ENCODE measurements at places on chromosomes 7 and 10.

GRCh38 chr10:31343009-31343408 lies 24.0 kb downstream of the ZEB1 start:
- no peak for DNase-seq

DNA sequence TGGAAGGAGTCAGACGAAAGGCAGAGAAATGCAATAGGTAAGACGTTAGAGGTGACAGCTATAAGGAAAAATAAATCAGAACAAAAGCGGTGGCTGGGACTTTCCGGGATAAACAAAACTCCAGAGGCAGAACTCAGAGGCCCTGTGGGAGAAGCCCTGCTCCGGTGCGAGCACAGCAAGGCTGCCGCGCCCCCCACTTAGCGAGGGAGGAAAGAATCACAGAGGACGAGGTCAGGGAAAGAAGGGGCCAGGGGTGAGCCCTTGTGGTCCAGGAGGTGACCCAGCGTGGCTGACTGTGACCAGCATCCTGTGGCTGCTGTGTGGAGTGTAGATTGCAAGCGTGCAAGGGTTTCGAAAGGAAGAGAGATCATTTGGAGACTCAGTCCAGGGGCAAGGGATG lies 591.8 kb upstream of the ADARB2 start:
- no peak for DNase-seq

DNA sequence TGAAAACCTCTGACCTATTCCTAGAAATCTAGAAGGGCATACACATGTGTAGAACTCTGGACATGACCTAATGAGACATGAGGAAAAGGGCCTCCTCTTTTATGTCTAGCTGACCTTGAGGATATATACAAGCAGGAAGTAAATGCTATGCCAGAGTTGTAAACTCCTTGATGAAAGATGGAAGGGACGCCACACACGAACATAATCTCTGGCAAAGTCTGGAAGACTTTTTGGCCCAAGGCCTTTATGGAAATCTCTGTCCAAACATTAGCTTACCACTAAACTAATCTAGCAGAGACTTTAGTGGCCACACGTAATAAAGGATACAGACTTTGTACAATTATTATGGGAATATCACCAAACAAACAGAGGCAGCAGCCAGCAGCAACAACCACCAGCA lies 138.1 kb upstream of the THSD7A start:
- DNase-seq: peak; percentile 21

GRCh38 chr7:112421666-112422486 lies 28.4 kb upstream of the IFRD1 start:
- DNase-seq: no peak

- DNase-seq: no peak
Observed at GRCh38 chr7:94160719-94161435, 156.7 kb upstream of the BET1 start.

- DNase-seq: no peak
Observed at GRCh38 chr7:144820552-144820951, 15.3 kb downstream of the TPK1 start.

DNA sequence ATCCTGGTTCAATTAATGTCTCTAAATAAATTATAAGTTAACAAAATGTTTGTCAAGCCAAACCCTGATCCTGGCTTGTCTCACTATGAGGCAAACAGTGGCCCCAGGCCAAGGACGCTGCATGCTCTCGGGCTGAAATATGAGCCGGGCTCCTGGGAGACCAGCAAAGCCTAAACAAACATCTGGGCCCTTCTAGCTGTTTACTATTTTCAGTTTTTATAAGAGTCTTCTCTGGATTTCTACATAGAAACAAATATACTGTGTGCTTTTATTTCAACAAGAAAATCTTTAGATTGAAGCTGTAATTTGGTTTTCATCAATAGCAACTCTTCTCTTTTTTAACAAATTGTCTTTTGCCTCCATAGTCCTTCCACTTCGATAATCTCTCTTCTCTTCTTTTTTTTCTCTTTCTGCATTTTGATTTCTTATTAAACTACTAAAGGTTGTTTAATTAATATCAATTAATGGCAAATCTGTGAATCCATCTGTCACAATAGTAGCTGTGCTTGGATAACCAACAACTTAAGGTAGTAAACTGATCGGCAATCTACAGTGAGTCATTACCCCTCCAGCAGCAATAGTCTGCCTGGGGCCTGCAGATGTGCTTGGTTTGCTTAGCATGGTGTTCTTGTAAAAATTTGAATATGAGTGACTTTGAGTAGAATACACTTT lies 83.3 kb upstream of the DNAJC1 start:
- DNase-seq: peak; percentile 50

DNA sequence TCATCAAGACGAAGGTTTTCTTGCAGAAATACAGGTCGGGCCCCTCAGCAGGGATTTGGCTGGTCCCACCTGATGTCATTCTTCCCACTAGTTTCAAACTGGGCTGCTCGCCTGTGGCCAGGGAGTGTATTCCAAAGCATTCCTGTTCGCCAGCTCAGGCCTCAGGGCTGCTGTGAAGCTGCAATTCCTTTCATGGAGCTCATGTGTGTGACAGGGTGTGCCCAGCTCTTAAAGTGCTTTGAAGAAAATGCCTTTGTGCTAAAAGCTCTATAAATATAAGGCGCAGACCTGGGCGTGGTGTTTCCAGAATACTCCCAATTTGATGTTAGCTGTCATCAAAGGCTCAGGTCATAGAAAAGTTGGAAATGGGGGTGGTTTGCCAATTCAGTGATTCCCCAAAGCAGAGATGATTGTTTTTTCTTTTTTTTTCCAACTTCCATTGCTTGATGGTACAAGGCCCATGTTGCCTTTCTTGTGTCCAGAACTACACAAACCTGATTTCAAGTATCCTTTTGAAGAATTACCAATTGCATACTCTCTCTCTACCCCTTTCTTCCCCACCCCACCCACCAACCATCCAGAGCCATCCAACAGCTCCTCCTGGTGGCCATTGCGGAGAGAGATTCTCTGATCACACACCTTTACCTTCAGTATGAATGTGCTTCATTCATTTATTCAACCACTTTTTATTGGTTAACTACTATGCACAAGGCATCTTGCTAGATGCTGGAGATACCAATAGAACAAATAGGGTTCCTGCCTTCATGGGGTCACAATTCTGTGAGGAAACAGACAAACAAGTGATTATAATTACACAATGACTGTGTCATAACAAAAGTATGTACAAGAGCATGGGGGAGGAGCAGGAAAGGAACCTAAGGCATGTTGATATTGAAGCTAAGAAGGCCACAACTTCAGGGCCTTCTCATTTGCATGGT lies 297.3 kb upstream of the LYZL1 start:
- peak; percentile 48 for DNase-seq

DNA sequence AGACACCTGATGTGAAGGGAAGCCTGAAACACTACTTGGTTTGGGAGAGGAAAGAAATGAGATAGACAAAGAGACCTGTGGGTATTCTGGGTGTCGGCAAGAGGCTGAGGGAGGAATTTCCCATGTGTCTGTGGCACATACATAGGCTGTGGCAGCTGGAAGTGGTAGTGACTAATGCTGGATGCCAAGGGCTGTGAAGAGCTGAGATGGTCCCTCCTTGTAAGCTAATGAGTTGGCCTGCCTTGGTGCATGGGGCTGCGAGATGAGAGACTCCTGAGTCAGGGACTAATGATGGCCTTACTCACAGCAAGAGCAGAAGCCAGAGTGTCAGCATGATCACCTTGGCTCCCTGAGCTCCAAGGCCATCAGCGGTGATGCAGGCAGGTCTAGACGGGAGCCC lies 119.0 kb upstream of the EEPD1 start:
- peak; percentile 92 for DNase-seq

GRCh38 chr10:79255007-79255507 lies 92.2 kb upstream of the PPIF start:
- DNase-seq: no peak

DNA sequence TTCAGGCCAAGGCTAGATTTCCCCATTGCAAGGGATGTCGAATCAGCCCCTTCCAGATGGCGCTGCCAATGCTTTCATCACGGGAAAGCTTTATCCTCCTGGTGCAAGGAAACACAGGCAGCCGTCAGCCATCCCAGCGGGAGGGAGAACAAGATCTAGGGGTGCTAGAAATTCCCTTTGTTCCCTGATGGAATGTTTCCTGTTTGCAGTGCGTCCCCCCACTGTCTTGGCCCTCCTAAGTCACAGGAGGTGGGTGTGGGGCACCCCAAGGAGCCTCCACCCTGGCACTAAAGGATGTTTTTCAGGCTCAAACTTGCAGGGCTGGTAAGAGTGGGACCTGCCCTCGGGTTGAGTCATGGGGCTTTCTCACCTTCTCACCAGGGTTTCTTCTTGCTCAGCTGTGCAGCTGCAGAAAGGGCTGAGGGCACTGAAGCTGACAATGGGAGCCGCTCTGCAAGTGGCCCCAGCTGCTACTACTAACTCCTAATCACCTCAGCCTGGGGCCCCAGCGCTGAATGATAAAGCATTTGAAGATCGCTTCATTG lies 103.6 kb downstream of the PRPF18 start:
- DNase-seq: no peak

GRCh38 chr10:119688033-119688508 lies 36.9 kb downstream of the BAG3 start:
- no peak for DNase-seq

GRCh38 chr7:98189559-98189958 lies 21.7 kb upstream of the BHLHA15 start:
- DNase-seq: no peak

DNA sequence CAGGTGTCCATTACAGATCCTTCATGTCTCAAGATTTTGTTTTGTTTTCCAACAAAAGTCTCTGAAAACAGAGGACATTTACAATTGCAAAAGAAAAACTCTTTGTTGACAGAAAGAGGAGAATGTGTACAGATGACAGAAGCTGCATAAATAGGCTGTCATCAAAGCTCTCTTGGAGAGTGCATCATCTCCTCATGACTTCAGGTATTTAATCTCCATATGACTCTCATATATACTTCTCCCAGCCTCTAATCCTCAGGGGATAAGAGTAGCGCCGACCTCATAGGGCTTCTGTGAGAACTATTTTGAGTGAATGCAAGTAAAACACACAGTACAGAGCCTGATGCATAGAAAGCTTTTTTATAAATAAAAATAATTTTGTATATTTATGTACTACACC lies 48.1 kb upstream of the SEPTIN7 start:
- DNase-seq: no peak

DNA sequence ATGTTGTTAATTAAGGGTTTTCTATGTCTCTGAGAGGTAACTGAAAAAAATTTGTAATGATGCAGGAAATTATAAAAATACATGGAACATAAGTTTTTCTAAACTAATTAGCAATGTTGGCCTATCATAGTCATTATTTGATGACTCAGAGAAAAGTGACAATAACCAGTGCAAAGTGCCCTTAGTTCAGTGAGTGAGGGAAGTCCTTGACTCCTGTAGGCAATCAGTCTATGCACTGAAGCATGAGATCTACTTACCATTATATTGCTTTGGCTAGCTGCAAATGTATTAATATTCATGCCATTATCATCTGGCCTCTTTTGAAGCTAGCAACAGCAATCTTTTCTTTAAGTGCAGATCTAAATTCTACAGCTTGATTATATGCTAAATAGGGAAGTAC lies 40.6 kb downstream of the CCDC172 start:
- no peak for DNase-seq

- DNase-seq: peak; percentile 34
Observed at GRCh38 chr7:84454174-84454959, 259.8 kb upstream of the SEMA3A start.

DNA sequence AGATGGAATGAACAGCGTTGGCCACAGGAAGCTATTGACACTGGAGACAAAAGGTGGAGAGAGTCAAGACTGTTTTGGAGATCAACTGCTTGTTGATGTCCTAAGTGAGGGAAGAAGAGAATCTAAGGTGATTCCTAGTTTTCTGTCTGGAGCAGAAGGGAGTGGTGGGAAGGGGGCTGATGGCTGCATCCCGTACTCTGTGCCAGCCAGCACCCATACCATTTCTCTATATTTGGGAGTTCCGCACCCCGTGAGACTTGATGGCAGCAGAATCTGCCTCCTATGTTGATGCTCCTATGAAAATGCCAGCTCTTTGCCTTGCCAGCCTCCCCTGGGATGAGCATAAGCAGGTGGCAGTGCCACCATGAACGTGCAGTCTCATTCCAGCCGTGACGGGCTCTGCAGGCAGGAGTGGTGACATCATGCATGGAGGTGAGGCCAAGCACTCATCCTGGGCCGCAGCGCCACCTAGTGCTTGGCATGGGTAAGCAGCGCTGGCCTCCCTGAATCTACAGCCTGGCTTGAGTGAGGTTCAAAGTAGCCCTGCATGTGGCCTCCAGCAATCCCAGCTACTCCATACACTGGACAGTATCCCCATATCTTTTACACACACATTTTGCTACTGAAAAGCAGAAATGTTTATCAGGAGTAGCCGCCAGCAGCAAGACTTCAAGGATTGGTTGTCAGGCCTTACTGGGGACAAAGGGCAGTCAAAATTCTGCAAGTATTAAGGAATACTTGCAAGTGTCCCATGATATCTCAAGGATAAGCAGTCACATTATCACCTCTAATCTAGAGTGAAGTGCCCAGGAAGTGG lies 43.0 kb downstream of the PODXL start:
- peak; percentile 85 for DNase-seq

GRCh38 chr10:88534072-88534665 lies 48.9 kb downstream of the RNLS start:
- no peak for DNase-seq

GRCh38 chr10:74282151-74282847 lies 131.3 kb downstream of the ADK start:
- DNase-seq: peak; percentile 58

DNA sequence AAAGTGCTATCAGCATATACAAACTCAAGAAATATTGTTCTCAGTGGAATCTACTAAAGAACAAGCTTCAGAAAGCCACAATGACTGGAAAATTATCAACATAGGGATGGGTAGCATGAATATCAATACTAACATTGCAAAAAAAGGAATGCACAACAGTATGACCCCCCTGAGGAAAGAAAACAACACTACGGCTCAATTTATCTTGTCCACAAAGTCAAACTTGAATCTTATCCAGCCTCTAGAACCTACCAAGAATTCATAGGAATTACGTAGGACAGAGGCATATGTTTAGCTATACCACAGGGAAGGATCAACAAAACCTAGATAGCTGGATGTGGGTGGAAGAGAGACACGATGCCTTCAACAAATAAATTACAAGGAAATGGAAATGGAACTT lies 54.6 kb downstream of the AGMO start:
- no peak for DNase-seq

GRCh38 chr10:130339911-130340310 lies 203.7 kb downstream of the GLRX3 start:
- no peak for DNase-seq
